Hindlimb muscle (tissue), 1 donor: ENCODE measurements at places on chromosomes 2 and 18.
A peak's percentile ranks its signal among the peaks of the same experiment; 100 is the strongest.

- DNase-seq = no peak
These were observed 16.1 kb upstream of the DPP4 start for GRCh38 chr2:162090109-162090508.

- no peak for DNase-seq
These were observed 170.0 kb upstream of the KLHL29 start for GRCh38 chr2:23215016-23215415.

GRCh38 chr2:53632714-53633113, 134.9 kb upstream of the CHAC2 start:
- no peak for DNase-seq

DNA sequence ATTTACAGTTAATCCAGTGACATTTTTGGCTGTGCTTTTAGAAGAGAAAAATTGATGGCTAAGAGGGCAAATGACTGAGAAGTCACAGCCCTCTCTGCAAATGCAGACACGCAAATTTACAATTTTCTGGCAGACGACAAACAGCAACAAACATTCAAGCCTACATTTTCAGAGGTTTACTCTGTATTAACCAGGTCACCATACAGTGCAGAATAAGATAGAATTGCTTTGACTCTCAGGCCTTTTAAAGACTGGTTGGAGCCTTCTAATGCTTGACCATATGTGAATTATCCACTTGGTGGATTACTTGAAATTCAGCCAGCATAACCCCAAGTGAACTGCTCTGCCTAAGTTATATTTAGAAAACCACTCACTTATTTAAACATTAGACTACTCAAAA, 280.9 kb upstream of the STON1 start:
- peak; percentile 47 for DNase-seq

GRCh38 chr18:36375118-36375517, 77.6 kb downstream of the FHOD3 start:
- DNase-seq = no peak

DNA sequence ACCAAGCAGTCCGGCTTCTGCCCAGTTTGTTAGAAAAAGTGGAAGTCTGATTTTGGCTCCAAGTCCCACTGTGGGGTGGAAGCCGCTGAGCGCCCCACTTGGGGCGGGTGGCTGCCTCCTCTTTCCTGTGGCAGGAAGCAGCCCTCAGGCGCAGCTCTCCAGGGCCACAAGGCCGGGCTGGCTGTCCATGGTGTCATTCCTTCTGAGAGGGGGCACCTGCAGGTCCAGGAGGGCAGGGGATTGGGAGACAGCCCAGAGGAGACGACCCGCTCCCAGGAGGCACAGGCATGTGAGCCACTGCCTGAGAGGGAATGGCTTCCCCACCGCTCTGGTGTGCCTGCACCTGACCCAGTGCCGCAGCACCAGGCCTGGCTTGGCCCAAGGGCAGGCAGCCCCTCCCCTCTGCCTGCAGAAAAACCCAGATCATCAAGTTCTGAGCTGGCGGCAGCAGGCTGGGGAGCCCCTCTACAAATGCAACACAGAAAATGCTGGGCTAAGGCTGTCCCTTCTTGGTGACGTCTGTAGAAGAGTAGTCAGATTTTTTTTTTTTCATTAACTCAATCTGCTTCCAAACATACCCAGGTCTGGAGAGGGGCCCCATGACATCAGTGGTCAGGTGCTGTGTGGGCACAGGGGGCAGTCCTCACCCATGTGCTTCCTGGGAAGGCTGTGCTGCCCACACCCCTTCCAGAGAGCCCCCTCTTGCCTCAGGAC, 38.4 kb downstream of the HS6ST1 start:
- DNase-seq = no peak

DNA sequence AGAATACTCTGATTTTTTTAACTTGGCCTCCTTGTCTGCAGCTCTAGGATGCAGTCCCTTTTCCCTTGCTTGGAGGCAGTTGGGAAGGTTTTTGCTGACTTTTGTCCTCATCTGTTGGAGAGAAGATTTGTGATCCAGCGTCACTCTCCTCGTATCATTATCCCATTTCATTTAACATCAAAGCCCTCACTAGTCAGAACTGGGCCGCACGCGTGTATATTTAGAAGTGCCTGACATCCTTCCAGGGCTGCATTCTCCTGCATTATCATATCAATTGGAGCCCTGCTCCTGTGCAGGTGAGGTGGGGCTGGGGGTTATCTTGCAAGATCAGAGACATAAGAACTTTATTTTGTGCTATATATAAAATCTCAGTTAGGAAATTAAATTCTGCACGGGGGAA, 435.1 kb upstream of the HS6ST1 start:
- no peak for DNase-seq

GRCh38 chr18:77136871-77137665, 4.5 kb upstream of the MBP start:
- no peak for DNase-seq

DNA sequence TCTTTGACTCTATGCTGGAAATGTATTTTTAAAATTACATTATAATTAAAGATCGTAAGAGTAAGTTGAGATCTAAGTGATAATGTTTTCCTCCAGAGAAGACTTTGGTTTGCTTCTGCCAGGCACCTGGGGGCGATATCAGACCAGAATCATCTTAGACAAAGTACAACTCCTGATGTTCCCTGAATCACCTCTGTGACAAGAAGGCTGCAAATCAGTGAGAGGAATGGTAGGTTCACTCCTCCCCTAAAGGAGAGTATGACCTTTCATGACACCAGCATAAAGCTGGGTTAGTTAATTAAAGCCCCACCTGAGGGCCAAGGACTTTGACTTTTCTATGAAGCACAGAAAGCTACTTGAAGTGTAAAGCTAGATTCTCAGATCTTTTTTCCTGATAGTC, 114.4 kb upstream of the DTNA start:
- DNase-seq = no peak

DNA sequence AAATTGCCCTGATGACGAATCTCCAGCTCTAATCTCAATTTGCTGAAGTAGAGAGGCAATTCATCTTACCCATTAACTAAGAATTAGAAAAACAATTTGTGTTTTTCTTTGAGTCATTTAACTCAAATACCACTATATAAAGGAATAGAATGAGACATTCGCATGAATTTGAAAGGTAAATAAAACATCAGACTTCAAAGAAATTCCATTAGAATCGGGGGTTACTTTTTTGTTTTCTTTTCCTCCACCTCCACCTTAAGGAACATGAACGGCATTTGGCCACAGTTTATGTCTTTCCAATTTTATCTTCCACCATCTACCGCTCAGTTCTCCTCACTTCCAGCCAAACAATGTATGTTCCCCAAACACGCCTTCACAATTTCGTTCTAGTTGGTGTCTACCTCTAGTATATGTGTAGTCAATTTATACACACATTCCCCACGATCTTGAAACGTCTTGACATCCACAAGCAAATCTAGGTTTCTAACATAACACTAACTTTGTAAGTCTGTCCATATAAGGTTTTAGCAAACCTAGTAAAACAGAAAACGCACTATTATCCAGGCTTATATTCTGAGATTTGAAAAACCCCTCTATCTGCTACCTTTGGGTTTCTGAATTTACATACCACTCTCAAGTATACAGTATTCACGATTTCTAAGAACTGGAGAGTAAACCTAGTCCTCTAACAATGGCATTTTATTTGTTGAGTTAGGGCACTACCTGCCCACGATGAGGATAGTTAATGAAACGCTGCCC, 1.2 kb upstream of the SMCHD1 start:
- DNase-seq = no peak

- no peak for DNase-seq
These were observed 91.1 kb downstream of the C2orf74 start for GRCh38 chr2:61253136-61253535.

GRCh38 chr2:72669121-72669520, 156.7 kb downstream of the EXOC6B start:
- no peak for DNase-seq

- no peak for DNase-seq
These were observed 20.9 kb upstream of the SCN1A start for GRCh38 chr2:166148500-166149400.

- peak; percentile 83 for DNase-seq
These were observed 74.8 kb upstream of the COL5A2 start for GRCh38 chr2:189254268-189254883.

DNA sequence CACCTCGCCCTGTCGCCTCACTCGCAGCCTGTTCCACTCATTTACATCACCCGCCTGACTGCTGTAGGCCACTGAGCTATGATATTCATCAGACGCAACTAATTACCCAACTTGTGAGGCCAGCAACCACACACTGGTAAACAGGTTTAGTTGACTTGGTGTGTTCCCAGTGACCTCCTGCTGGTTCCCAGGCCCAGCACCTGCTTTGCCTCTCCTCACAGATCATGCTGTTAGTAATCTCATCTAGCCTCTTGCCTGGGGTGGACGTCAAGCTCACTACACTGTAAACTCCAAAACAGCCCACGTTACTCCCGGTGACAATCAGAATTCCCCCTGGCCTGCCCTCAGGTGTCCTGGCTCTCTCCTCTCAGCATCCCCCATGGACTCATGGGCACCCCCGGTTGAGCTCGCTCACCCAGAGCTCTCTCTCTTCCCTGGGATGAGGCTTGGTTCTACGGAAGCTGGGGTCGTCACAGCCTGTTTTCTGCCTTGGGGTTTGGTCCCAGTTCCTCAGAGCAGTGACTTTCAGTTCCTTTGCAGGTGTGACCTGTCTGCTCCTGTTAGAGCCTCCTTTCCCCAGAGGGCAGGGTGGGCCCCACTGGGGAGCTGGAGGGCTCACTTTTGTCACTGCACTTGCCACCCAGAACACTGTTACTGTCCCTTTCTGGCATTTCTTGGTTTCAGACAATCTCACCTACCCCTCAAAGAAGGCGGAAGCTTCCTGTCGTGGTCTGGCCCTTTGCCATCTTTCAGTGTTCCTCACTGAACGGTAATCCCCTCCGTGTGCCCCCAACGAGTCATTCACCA, 40.3 kb downstream of the INPP5D start:
- no peak for DNase-seq

- no peak for DNase-seq
These were observed 14.6 kb downstream of the RAB31 start for GRCh38 chr18:9722691-9723090.

- no peak for DNase-seq
These were observed 126.9 kb downstream of the MAP3K20 start for GRCh38 chr2:173202570-173202969.

- peak; percentile 12 for DNase-seq
These were observed 569 bp downstream of the TMX3 start for GRCh38 chr18:68714366-68714711.

- DNase-seq = no peak
These were observed 102.5 kb downstream of the CHN1 start for GRCh38 chr2:174902506-174903263.

GRCh38 chr2:37321029-37321682, 3.5 kb downstream of the PRKD3 start:
- DNase-seq = no peak

DNA sequence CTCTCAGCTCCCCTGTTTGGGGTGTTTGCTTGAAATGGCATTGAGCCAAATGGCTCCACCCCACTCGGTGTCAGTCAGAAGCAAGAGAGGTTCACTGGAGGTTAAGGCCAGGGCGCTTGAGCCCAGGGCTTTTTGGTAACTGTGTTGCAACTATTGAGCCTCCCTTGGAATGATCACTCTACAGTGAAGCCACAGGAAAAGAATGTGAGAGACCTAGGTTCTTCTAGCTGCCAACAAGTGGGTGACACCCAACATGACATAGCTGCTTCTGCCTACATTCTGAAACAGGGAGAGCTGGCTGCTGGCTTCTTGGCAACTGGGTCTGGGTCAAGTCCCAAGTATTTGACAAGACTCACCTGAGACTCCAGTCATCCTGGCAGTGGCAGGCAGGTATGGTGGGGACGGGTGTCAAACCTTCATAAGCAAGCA, 7.1 kb upstream of the GRHL1 start:
- no peak for DNase-seq

- DNase-seq = no peak
These were observed 16.6 kb downstream of the INO80D start for GRCh38 chr2:206069417-206069816.

DNA sequence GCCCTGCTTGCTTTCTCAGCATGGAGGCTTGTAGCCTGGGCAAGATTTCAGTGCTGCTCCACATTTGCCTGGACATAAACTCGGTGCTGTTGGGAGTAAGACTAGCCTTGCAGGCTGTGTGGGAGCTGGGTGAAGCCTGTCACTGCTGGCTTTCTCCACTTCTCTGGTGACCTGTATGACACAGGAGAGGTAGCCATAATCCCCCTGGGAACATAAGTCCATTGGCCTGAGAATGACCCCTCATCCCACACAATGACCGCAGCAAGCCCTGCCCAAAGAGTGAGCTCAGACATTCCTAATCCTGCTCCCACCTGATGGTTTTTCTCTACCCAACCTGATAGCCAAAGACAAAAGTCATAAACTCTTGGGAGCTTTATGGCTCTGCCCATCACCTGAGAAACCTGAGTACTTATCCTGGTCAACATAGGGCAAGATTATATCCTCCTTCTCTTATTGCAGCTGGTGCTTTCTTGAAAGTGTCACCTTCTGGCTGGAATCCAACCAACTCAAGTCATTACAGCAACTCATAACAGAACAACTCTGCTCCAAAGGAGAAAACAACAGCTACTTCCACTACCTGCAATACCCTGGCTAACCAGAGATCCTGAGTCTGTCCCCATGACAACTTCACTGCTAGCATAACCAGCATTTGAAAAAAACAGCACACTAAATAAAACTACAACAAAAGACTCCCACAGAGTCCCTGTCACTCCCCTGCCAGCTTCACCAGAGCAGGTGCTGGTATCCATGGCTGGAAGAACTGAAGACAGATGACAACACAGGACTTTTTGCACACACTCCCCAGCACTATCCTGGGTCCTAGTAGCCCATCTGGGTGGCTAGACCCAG, 834.4 kb upstream of the DDX18 start:
- DNase-seq = no peak

- DNase-seq = no peak
These were observed 87.2 kb upstream of the ZEB2 start for GRCh38 chr2:144607099-144607498.

GRCh38 chr18:77059294-77059916, 73.2 kb downstream of the MBP start:
- DNase-seq = no peak

DNA sequence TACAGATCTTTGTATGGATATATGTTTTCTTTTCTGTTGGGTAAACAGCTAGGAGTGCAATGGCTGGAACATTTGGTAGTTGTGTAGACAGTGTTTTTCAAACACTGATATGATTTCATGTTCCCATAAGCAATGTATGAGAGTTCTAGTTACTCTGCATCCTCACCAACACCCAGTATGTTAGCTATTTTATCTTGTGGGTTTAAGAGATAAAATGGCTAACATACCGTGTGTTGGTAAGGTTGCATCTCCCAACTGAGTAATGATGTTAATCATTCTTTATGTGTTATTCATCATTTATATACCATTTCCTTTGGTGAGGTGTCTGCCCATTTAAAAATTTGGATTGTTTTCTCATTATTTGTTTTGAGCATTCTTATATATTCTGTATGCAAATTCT, 65.7 kb downstream of the LYPD6B start:
- DNase-seq = no peak

DNA sequence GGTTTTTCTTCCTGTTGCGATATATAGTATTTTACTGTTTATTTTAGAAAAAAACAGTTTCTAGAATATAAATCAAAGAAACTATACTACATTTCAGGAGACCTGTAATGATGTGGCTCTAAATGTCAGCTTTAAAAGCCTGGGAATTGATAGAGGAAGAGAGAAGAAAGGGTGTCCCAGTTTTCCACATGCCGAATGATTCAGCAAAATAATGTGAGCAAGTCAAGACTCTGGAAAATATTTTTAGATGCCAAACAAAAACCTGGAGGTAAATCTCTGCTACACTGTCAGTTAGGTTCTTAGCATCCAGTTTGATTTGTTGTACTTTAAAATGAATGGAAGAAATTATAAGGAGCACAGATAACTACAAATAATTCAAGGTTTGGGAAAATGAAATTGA, 67.1 kb upstream of the DSG1 start:
- no peak for DNase-seq

GRCh38 chr18:59921384-59921891, 21.6 kb downstream of the PMAIP1 start:
- no peak for DNase-seq
